ENCODE measurements at places on chromosomes 1 and 21.
A peak's percentile ranks its signal among the peaks of the same experiment; 100 is the strongest.

- no peak for DNase-seq
Measured at GRCh38 chr1:76381450-76382097, 307.0 kb downstream of the ST6GALNAC3 start.

- DNase-seq = peak; percentile 6
Measured at GRCh38 chr1:201739492-201740085, 89.4 kb upstream of the IPO9 start.

DNA sequence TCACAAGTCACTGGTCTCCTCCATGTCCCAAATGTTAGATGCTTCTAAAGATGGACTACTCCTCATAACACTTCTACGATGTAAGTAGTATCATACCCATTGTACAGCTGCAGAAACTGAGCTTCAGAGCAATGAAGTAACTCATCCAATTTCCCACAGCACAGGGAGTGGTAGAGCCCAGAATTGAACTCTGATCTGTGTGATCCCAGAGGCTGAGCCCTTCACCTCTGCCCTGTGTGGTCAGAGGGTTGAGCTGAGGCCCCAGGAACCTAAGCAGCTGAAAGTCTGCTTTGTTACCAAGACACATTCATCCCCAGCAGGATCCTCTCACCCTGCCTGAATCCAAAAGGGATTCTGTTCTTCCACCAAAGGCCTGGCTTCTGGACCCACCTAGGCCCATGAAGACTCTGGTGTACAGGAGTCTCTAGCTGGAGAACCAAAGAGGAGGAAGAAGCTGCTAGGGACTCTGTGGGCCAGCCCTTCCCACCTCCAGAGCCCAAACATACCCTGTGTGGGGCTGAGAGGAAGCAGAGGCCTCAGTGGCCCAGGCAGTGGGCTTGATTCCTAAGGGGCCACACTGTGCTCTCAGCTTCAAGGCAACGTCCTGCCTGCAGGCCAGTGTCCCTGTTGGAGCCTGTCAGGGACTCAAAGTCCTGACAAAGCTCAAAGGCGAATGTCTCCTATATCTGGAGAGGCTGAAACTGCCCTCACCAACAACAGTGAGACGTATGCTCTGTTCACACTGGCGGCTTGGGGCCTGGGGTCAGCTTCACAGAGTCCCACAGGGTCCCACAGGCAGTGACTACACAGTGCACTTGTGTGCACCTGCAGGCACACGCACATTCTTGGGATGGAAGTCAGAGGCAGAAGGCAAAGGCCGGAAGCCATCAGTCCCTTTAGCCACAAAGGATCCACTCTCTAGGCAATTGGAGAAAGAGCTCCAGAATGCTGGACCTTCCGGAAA lies 40.4 kb upstream of the SLC30A1 start:
- no peak for DNase-seq

DNA sequence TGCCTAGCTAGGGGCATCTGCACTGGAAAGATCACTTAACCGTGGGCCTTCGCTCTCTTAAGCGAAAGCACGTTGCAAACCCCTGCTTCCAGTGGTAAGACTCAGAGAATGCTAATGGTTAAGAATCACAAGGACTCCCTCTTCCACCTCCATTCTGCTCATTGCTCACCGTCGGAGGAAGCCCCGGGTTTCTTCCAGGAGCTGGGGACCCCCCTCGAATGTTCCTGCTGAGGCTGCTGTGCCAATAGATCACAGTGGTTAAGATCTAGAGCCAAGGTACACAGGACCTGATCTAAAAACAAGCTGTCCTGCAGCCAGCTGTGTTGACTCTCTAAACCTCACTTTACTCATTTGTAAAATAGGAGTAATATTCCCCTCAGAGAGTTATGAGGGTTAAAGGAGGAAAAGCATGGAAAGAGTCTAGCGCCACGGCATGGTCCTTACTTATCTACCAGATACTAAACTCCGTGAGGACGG lies 765 bp downstream of the VAMP3 start:
- no peak for DNase-seq

DNA sequence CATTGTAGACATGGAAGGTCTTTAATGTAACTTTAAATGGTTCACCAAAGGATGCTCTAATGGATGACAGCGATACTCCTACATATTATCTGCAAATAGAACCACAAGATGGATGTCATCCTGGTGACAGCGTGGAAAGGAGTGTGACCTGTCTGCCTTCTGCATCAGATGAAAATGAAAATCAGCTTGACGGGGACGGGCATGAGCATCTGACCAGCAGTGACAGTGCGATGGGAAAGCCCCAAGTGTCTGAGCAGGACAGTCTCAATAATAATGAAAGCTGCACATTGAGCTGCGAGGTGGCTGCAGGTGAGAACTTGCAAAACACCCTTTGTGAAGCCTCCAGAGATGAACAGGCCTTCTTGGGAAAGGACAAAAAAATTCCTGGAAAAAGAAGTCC lies 25.2 kb downstream of the CNST start:
- no peak for DNase-seq

GRCh38 chr1:82795508-82796149 lies 994.9 kb downstream of the ADGRL2 start:
- no peak for DNase-seq

DNA sequence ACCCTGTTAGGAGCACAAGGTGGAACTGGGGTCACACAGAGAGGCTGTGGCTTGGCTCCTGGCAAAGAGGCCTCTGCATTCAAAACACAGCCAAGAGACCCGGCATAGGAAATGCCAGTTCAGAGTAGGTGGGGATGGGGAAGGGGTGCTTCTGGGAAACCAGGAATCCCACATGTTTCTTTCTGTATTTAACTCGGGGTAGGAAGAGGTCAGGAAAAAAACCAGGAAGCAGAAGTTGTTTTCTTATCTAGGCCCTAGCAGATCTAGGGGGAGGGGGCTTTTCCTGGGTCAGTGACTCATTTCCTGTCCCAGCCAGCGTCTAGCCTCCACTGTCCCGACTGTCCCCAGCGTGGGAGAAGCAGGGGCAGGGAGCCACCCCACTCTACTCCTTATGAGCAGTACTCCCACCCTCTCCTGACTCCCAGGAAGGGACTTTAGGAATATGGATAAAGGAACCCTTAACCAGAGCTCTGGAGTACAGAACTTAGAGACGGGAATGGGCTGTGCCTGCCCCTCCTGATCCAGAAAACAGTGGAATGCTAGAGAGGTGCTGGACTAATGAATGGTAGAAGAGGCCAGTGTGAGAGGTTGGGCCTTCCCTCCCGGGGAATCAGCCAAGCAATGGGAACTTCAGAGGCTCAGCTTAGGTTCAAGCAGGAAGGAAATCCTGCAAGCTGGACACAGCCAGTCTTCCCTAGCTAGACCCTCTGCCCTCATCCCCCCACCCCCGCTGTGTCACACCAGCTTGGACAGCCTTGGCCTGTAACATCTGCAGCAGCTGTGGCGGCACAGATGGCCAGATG lies 5.7 kb downstream of the FHL3 start:
- DNase-seq = no peak

DNA sequence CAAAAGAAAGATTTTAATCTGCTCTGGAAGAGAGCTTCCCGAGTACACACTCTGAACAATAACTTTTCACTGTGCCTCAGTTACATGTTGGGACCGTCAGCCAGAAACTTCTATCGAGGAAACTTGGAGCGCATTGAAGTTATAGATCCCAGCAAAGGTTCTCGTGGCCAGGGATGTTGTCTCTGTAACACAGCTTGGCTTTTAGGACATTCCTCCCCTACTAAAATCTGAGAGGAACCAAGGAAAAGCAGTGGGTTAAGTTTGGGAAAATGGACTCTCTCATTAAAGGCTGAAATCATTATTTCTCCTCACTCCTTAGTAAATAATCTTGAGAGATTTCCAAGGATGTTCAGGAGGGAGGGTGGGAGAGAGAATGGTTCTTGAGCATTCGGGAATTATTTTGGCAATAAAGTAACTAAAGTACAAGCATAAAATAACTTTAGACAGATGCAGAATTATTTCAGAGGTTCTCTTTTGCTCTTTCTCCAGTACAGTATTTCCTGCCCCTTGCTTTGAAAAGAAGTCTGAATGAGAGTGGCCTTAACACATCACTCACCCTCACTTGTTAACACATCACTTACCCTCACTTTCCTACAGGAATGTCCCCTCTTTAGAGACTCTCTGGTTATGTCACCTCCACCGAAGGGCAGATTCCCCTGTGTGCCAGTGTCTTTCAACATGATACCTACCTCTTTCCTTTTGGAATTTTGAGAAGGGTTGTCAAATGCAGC lies 1.8 kb upstream of the NFIA start:
- DNase-seq = no peak

GRCh38 chr1:11787251-11787803 lies 18.4 kb downstream of the MTHFR start:
- DNase-seq = no peak

DNA sequence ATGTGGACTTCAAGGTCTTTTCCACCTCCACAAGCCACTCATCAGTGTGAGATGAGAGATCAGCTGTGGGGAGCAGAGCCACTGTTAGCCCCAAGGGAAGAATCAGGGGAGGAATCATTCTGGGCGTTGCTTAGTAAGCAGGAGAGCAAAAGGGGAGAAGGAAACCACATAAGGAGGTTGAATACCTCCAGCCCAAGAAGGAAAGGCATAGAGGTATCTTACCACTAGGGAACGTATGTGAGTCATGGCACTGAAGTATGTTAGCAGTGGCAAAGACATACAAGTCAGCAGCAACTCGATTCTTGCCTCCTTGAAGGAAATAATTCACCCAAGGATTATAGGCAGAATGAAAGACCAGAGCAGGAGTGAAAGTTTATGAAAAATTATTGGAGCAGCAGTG lies 31.6 kb upstream of the SLC5A9 start:
- DNase-seq = no peak

- DNase-seq = no peak
Measured at GRCh38 chr1:8078176-8078671, 52.1 kb upstream of the ERRFI1 start.

GRCh38 chr1:41362749-41363590 lies 1.7 kb downstream of the FOXO6 start:
- no peak for DNase-seq

DNA sequence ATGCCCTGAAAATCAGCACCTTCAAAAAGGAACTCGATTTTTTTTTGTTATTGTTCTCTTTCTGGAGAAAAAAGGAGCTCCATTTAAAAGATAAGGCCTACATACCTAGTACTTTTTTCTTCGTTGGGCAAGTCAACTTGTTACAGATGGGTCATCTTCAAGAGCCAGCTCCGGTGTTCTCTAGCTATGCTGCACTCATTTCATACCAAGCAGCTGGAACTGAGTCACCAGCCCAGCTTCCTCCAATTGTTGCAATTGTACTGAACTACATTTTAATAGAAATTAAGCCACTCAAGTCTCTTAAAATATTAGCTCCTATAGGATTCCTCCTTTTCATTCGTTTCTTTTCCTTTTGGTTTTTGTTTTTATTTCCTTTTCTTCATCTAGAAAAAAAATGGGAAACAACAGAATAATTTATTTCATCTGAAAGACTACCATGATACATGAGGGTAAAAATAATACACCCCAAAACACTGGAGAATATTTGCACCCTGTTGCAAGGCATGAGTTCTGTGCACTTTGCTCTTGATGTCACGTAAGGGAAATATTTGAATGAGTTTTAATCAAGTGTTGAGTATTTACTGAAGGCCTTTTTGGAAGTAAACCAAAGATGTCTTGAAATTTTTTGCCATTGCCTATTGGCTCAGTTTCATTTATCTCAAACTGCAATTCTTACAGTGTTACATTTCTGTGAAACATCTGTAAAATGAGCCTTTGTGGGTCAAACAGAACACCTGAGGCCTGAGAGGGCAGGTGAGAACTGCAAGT lies 60.5 kb downstream of the CLIC4 start:
- DNase-seq = no peak

DNA sequence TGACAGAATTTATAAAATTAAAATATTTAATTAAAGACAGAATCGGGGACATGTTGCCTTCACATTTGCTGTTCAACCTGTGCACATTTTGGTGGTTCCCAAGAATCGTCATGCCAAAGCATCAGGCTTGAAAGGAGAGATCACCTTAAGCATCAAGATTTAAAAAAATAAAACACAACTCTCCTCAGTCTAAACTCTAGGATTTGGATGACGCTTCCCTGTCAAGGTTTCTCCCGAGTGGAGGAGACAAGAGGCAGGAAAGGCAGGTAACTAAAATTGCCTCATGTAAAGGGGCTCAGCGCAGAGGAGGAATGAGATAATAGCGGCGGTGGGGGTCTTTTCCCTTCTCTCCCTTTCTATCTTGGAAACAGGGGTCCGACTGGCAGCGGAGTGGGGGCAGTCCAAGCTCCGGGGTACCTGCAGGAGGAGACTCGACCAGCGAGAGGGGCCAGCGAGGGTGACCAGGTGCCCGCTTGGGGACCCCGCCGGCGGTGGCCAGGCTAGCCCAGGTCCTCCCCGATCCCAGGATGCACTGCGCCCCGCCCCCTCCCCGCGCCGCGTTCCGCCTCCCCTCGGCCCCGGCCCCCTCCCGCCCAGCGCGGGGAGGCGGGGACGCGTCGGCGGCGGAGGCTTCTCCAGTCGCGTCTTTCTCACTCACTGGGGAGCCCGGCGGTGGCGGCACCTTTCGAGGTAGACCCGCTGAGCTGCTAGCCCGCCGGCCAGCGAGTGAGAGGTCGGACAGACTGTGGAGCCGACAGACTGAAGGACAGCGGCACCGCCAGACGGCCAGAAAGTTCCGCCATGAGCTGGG lies at the start of gene FNBP1L:
Gene FNBP1L (plus strand): TSS at position 638 of the 811 bp plus-strand sequence. CDS start 164 bp downstream, at position 802.
- DNase-seq = peak; percentile 19

DNA sequence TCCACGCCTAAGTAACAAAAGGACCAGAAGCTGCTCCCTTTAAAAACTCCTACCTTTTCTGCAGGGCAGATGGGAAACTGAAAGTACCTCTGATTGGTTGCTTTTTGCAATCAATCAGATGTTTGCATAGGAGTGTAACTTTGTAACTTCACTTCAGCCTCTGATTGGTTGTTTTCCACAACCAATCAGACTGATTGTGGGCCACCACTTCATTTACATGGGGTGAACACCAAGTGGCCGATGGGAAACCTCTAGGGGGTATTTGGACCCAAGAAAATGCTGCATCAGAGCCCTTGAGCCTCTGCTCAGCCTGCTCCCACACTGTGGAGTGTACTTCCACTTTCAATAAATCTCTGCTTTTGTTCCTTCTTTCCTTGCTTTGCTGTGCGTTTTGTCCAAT lies 32.8 kb upstream of the CD1D start:
- no peak for DNase-seq

DNA sequence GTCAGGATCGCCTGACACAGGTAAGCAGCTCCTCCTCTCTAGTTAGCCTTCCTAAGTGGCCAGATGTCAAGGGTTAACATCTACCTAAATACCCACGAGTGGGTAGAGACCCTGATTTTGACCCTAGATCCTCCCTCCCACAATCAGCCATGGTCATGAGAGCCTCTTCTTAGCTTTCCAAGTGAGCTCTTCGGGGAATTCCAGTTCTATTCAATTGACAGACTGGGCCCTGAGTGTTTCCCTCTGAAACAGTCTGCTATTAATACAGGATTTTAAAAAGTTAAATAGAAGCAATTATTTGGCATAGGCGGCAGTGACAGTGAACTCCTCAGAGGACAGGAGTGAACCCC lies 28.1 kb downstream of the C2CD2 start:
- no peak for DNase-seq

- DNase-seq = no peak
Measured at GRCh38 chr1:163168053-163168452, 34.7 kb downstream of the RGS5 start.

DNA sequence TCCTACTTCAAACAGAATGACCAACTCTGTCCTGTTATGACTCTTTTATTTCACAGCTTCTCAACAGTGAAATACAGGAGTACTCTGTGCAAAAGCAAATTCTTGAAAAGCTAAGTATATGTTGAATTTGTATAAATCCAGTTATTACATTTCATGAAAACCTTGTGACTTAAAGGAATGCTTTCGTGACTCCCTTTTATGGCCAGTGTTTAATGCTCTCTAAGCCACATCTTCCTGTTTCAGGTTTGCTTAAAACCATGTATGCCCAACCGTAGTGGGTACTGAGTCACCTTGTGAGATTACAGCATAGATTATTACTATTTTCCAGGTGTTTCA lies 40.2 kb upstream of the KIF1B start:
- DNase-seq = no peak
